ENCODE measurements at places on chromosomes 7 and 10. TPM values are rescaled to one million over a fixed set of nuclear protein-coding genes. Genes with fewer than 3 reads are reported as not detected.

DNA sequence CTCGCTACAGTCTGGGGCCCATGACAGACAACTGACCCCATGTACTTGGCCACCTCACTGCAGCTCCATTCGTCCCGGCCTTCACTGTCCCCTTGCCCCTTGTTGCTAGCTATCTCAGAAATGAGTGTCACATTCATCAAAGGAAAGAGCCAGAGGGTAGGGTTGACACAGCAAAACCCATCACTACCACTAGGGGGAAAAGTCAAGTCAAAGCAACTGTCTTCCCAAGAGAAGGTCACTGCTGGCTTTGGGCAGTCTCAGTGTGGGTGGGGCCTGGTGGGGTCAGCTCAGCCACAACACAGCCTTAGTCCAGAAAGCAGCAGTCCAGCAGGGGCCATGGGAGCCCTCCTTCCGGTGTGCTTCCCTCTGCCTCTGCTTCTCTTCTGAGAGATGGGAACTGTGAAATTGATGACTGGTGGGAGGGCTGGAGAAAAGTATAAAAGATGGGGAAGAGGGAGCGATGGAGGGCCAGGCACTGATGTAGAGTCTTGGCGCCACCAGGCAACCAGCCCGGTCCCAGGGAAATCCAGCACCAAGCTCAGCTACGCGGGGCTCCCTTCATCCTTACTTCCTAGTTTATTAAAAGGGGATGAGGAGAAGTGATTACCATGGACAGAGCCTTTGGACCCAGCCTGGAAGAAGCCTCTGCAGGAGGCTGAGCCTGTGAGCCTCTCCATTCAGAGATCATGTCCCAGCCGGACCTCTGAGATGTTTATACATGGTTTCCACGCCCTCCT, 58.0 kb downstream of the PLXNA4 start:
- no peak for DNase-seq

GRCh38 chr10:95650232-95650631, 6.3 kb downstream of the ALDH18A1 start:
- no peak for DNase-seq

INA gene
- total RNA-seq = not detected

DNA sequence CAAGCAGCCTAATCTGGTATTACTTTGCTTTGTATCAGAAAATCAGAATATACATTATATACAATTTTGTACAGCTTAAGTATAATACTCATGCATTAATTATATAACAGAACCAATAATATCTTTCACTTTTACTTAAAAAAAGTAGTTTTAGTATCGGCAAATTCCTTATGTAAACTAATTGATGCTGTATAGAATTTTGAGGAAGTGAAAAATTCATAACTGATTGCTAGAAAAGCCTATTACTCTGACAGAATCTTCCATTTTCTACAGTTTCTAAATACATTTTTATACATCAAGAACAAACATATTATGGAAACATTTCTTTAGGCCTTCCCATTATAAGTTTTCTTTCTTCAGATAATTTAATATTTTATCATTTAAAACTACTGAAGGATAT, 124.0 kb upstream of the GPR22 start:
- DNase-seq = no peak

GRCh38 chr10:110507346-110507745, 9.6 kb downstream of the DUSP5 start:
- no peak for DNase-seq

C10orf90 gene
- 0.43 TPM for total RNA-seq

LRIT2 gene
- not detected for total RNA-seq

- no peak for DNase-seq
Observed at GRCh38 chr10:36385693-36386092, 739.7 kb upstream of the ANKRD30A start.

PNLIPRP1 gene
- total RNA-seq = not detected

ITGA8 gene
- 0.31 TPM for total RNA-seq

GRCh38 chr10:25493122-25493893, 318.5 kb downstream of the GPR158 start:
- no peak for DNase-seq

- DNase-seq = peak; percentile 47
Observed at GRCh38 chr10:104622598-104623209, 18.4 kb upstream of the SORCS3 start.

DNA sequence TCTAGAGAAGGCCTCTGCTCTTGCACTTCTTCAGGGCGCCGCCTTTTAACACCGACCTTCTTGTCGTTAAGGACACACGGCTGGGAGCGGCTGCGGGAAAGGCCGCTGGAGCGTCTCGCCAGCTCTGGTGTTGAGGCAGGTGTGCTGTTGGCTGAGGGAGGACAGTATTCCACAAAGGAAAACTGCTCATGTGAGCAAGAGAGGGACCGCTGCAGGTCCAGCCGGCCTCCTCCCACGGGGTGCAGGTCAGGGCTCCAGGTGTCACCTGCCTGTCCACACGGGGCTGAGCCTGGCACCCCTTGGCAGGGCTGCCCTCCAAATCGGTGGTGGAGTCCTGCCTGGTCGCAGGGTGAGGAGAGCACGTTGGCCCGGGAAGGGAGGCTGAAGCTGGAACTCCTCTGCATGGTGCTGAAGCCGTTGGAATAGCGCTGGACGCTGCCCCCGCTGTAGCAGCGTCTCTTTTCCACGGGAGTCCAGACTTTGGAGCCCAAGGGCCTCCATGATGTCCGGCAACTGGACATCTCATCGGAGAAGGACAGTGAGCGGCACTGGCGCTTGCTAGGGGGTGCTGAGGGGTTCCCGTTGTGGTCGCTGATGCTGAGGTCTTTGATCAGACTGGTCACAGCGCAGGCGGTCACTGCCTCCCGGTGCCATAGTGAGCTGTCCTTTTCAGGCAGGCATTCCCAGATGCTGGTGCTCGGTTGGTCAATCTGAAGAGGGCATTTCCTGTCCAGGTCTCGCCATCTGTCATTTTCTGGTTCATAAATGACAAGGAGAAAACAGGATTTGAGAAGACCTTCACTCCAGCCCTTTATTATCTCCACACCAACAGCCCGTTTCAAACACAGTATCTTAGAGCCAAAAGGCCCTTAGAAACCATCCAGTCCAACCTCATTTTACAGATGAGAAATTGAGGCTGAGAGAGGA, 62.3 kb downstream of the FAM53B start:
- peak; percentile 53 for DNase-seq

FXYD4 gene
- not detected for total RNA-seq

HOXA1 gene
- total RNA-seq = 0.09 TPM

DNA sequence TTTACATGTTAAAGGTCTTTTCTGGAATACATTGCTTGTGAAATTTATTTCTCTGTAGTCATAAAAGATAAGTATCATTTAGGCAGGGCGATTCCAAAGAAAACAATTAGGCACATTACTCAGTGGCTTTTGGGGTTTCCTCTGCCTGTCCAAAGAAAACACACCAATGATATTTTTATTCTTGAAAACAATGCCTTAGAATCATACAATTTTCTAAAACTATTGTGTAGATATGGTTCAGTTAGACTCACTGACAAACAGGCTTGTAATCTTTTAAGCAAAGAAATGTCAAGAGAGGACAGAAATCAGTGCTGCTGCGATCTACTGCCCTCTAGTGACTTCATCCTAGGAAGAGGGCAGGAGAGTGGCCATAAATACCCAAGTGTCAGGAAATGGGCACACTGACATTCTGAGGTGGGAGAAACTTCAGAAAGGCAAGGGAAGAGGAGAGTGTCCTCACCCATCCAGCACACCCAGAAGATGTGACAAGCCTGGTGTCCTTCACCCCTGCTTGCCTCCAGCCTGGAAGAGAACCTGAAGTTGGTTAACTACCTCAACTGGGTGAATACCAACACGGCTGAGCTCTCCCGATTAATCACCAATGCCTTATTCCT, 120.5 kb downstream of the GALNT11 start:
- no peak for DNase-seq

DNA sequence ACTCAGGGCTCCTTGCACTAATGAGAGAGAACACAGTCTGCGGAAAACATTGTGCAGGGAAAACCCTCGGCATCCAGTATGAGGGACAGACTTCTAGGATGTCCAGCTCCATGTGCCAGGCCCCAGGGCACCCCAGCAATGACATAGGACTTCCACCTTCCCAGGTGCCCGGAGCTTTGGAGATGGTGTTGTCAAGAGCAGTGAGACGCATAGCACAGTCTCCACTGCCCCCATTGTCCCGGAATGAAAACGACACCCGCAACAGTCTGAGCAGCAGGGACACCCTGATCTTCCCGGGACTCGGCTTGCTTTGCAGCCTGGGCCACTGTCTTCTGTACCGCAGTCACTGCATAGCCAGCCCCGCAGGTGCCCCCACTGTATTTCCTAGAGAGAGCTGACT, 339.2 kb upstream of the ADARB2 start:
- DNase-seq = peak; percentile 43

ETV1 gene
- 7.6 TPM for total RNA-seq

- DNase-seq = no peak
Observed at GRCh38 chr10:13054844-13055243, 45.1 kb upstream of the OPTN start.

- DNase-seq = peak; percentile 49
Observed at GRCh38 chr10:106189292-106189691, 975.2 kb downstream of the SORCS1 start.

GRCh38 chr7:1677206-1678080, 7.4 kb downstream of the ELFN1 start:
- DNase-seq = peak; percentile 17

DNA sequence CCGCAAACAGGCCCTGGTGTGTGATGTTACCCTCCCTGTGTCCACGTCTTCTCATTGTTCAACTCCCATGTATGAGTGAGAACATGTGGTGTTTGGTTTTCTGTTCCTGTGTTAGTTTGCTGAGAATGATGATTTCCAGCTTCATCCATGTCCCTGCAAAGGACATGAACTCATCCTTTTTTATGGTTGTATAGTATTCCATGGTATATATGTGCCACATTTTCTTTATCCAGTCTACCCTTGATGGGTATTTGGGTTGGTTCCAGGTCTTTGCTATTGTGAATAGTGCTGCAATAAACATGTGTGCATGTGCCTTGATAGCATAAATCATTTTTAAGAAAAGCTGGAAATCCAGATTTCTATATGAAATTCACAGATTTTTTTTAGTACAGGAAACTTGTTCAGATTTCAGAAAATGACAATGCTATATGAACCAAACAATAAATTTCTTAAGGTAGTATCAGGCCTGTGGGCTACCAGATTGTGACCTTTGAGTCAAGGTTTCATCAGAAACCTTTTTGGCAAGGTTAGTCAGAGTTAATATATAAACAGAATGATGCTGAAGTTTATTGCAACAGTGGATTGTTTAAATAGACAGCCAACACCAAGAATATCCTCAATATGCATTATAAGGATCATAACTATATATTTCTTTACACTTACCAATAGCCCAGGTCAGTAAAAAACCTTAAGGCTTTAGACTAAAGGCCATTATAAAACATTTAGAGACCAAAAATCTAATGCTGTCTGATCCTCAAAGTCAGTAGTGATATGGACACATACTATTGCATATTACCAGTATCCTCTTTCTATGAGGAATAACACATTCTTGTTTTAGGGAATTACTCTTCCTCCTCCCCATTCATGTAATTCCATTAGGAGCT, 68.7 kb upstream of the PAPSS2 start:
- DNase-seq = no peak

KCNMA1 gene
- 11.7 TPM for total RNA-seq

- DNase-seq = no peak
Observed at GRCh38 chr10:43524434-43525247, 49.8 kb downstream of the ZNF239 start.

DNA sequence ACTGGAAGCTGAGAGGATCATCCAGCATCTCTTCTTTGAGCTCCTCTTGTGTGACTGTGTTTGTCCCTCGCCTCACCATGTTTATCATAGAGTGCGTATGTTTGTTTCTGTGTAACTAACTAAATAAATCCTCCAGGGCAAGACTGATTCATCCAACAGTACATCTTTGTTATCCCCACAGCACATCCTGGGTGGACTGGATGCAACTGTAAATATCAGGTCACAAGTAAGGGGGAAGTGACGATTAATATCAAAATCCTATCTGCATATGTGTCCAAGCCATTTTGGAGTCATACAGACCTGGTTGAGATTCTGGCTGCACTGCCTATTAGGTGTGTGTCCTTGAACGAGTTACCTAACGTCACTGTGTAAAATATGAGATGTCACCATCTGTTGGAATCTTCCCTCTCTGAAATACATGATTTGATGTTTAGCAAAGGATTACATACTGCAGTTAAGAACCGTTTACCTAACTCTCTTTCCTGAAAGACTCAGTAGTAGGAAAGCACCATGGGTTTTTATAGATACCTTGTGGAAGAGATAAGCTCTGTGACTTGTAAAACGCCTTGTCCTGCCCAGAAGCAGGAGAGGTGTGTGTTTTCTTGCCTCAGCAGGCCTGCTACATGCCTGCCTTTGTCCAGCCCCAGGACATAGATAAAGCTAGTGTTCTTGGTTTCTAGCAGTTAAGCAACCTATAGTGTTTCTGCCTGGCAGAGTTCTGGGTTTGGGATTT, 25.8 kb downstream of the WBP1L start:
- DNase-seq = no peak

SLC13A4 gene
- 0.19 TPM for total RNA-seq

DNA sequence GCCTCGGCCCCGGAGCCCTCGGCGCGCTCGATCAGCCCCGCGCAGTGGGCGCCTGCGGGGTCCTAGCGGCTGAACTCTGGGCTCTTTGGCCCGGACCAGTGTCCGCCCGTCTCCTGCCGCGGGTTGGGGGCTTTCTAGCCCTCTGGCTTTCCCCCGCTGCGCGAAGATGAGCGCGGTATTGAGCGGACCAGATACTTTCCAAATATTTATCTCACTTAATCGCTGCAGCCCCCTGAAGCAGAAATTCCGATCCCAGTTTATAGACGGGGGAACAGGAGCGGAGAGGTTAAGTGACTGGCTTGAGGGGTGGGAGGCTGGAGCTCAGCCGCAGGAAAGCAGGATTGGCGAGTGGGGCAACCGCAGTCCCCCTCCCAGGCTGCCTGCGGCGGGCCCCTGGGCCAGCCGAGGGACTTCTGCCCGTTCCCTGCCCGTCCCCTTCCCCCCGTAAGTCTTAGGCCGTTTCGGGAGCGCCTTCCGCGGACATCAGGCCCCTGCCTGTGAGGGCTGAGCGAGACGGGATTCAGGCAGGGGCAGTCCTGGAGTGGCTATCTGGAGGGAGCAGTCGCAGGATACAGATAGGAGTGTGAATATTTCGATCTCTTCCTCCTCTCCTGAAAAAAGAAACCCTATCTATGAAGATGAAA, 565 bp downstream of the STRIP2 start:
- DNase-seq = peak; percentile 21

ENTPD1 gene
- 1.8 TPM for total RNA-seq

- DNase-seq = no peak
Observed at GRCh38 chr7:114405427-114405826, 9.2 kb upstream of the FOXP2 start.

DNA sequence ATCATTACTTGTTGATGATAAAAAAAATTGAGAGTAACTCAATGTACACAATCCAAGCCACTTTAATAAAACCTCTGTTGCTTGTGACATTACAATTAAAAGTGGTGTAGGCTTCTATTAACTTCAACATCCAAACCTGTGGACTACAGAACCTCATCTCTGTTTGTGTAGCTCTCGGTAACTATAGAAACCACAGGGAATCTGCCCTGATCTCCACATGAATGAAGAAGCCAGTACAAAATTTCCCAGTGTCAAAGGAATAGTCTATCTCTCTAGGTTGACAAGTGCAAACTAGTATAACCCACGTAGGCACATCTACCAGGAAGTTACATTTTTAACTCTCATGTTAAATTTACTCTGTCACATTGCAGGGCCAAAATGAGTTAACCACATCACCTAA, 204.3 kb downstream of the CHCHD3 start:
- no peak for DNase-seq

GRCh38 chr10:9450801-9451200, 1396.3 kb downstream of the GATA3 start:
- no peak for DNase-seq

GRCh38 chr7:69994886-69995542, 396.7 kb downstream of the AUTS2 start:
- DNase-seq = no peak

Measured in right lobe of liver (tissue), 6 donors.